ENCODE measurements at places on chromosomes 6 and 20.

DNA sequence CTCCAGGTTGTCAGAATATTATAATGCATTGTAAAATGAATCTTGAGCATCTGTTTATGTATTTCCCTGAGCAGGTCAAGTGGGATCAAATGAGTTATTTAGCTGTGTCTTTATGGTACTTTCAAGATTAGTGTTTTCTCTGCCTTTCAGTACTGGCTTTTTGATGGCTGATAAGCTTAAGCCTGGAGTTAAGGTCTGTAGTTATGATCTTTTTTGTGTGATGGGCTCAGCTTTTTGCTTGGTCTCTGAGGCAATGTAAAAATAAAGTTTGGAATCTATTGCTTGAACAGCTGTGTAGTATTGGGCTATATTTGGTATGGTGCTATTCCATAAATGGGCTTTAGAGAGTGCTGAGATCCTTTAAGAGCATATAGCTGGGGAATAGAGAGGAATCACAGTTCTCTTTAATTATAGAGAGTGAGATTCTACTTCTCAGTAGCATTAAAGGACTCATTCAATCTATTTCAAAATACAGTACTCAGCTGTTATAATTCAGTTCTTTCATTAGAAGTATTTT is 40.7 kb downstream of the ZNF451 start:
- DNase-seq = no peak

DNA sequence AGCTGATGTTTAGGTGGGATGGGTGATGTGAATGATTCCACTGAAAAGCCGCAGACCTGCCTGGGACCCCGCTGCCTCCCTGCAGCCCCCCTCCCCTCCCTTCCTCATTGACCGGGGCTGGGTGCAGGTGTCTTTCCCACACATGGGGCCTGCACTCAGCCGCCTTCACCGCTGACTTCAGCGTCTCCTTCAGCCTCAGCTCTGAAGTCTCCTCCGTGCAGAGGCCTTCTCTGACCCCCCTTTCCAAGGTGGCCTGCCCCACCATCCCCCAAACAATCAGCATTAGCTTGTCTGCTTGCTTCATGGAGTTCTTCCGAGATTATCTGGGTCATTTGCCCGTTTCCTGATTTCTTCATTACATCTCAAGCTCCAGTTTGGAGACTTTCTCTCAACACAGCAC is 140.7 kb downstream of the SMOC2 start:
- no peak for DNase-seq

GRCh38 chr6:157911278-157911677 is 70.4 kb upstream of the SYNJ2 start:
- no peak for DNase-seq

GRCh38 chr6:8219352-8219943 is 117.1 kb upstream of the EEF1E1 start:
- peak; percentile 41 for DNase-seq

DNA sequence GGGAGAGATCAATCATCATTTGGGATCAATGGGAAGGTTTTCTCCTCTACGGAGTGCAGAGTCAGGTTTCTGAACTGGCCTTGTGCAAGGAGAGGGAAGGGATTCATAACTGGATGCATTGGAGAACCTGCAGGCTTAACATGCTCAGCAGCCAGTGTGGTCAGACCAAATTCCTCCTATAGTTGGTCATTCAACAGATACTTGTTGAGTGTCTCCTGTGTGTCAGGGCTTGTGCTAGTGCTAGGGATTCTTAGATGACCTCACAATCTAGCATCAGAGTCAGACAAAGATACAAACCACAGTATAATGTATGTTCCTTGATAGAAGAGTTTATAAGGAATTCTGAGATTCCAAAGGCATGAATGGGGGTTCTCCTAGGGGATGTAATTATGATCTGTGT is 23.9 kb downstream of the RALY start:
- DNase-seq = no peak

DNA sequence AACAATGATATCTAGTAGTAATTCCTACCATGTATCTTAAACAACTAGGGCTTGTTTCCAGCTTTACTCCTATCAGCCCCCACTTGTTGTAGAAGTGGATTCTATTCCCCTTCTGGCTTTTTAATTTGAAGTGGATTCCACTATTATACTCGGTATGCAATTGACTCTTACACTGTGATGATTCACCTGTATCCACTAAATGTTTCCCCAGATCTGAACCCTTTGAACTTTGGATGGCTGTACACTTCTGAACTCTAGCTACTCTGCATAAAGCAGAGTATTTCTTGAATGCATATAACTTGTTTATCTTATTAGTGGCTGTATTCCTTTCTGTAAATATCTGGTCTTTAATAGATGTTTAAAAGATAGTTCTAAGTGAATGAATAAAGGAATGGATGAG is 538.4 kb upstream of the NRSN1 start:
- no peak for DNase-seq

DNA sequence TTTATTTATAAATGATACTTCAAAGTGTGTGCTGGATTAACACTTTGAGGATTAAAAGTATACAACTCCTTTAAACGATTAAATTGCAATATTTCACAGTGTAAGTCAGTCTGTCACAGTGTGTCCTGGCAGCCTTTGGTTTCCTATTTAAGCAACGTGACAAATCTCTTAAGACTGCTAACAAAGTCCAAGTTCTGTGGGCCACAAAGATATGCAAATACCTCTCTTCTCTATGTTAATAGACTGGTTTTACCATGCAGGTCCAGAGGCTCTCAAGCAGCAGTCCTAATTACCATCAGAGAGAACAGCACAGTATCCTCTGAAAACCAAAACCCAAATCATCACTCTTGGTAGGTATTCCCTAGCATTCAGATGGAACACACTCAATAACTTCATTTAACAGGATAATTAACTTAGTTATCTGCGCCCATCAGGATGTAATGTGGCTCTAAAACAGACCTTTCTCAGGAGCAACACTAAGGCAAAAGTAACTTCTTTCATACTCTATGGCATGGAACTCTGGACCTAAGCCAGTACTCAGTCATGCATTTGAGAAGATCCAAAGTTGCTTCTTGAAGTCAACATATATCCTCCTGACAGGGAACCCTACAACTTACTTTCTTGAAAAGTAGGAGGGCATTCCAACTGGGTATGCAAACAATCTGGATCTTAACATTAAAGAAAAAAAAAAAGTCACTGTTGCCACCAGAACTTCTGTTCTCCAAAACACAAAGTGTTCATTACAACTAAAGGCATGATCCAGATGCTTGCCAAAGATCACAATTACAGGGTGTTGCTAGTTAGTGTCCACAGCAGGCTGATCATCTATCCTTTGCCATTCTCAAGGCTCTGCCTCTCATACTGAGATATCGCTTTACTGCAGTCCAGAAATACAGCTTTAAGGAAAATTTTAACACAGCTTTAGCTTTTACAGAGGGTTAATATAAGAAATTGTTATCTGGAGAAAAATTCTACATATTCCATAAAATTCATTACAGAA is 53.2 kb downstream of the MAN1A1 start:
- no peak for DNase-seq

GRCh38 chr20:36663031-36663430 is 17.0 kb upstream of the SLA2 start:
- DNase-seq = no peak

DNA sequence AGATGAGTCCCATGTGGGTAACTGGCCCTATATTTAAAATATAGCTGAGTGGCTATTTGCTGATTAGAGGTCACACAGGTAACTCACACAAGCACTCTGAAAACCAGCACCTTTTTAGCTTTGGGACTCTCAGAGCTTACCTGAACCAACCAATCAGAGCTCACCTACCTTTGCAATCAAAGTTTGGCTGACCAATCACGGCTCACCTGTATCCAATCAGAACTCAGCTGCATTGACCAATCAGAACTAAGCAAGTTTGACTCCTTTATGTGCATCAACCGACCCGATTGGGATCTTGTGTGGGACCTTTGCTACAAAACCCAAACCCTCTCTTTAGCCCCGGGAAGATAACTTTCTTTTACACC is 106.8 kb upstream of the NXT1 start:
- DNase-seq = no peak

DNA sequence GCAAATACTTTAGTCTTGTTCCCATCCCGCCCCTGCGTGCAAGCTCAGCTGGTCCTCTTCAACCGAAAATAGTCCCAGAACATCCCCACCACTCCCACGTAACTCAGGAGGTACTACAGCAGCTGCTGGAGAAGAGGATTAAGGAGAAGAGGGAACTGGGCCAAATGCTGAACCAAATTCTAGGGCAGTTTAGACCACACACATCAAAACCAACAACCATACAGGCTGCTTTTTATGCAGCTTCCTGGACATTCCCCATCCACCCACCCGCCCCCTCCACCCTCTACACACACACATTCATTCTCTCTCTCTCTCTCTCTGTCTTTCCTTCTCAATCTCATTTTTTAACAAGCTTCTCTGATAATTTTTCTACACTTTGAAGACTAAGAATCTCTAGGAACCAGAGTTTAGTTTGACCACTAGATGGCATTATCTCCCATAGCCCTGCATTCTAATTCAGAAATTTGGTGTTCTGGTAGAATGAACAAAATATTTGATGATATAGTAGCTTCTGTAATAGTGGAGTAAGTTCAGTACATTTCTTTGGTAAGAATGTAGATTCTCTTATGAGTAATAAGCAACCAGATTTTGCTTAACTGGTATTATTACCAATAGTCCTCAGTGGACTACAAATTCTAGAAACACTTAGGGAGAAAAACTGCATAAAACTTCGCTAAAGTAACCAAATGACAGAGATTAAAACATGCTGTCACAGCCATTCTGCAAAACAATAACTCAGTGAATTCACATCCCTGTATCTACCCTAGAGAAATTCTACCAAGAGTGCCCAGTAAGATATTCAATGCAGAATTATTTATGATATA is 52.1 kb upstream of the BEND6 start:
- DNase-seq = peak; percentile 38

DNA sequence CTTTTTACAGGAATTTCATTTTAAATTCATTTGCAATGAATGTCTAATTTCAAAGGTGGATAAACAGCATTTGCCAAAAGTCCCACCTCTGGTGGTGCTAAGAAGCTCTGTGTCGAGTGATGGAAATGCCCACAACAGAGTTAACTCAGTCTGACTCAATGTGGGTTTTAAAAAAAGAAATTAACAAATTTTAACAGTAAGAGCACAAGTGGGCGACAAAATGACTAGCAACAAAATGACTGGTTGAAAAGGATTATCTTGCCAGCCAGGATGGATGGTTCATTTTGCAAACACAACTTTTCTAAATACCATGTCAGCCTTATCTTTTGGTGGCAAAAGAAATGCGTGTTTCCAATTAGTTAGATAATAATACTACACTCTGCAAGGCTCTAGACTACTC is 14.3 kb upstream of the TAGAP start:
- no peak for DNase-seq

- DNase-seq = no peak
Measured at GRCh38 chr20:44118185-44119033, 68.6 kb downstream of the JPH2 start.

- no peak for DNase-seq
Measured at GRCh38 chr6:28134716-28135115, 7.0 kb upstream of the ZKSCAN8 start.

DNA sequence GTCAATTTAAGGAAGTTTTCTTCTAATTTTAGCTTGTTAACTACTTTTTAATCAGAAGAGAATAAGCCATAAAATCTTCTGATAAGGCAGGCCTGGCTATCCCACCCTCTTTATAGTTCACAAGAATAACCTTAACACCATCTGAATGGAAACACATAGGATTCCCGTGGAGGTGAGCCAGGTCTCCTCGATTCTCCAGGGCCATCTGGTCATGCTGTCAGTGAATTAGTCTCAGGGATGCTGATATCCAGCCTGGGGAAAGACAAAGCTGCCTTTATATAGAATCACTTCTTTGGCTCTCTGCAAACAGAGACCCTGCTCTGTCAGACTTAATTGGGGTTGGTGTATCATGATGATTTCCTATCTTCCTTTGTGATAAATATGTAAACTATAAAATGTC is 30.1 kb upstream of the TAGAP start:
- DNase-seq = no peak

DNA sequence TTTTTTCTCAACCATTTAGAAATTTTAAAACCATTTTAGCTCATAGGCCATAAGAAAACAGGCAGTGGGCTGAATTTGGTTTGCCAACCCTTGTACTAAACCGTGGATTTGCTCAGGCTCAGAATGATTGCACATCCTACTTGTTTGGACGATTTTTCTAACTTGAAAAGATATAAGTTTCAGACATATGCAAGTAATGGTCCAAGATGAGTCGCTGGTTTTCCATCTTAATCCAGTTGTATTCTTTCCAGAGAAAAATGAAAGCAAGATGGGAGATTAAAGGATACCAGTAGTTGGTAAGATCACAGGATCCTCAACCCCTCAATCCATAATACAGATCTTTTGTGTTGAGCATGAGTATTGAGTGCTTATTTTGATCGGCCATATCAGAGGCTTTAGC is 250.9 kb downstream of the TINAG start:
- DNase-seq = no peak

- DNase-seq = no peak
Measured at GRCh38 chr6:55069132-55069781, 105.1 kb upstream of the HCRTR2 start.

DNA sequence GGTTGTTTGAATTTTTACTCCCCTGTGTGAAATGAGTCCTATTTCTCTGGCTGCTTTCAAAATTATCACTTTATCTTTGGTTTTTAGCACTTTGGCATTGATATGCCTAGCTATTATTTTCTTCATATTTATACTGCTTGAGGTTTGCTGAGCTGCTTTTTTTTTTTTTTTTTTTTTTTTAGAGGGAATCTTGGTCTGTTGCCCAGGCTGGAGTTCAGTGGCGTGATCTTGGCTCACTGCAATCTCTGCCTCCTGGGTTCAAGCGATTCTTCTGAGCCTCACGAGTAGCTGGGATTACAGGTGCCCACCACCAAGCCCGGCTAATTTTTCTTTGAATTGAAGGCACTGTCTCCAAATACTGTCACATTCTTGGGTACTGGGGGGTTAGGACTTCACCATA is 40.6 kb downstream of the STXBP5 start:
- no peak for DNase-seq

GRCh38 chr20:16486532-16486931 is 86.7 kb downstream of the KIF16B start:
- no peak for DNase-seq

DNA sequence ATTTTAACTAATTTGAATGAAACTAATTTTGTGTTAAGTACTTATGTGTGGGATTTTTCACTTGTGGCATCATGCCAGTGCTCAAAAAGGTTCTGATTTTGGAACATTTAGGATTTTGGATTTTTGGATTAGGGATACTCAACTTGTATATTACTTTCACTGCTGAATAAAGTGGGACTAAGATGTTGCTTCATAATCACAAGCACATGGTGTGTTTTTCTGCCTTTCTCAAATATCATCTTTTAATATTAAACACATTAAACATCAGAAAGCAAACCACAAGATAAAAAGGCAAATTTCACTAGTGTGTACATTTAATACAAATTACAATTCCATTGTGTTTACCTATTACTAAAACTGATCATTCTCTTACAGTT is 89.8 kb downstream of the ARHGAP18 start:
- no peak for DNase-seq
